ENCODE measurements at places on chromosomes 12 and 14.

DNA sequence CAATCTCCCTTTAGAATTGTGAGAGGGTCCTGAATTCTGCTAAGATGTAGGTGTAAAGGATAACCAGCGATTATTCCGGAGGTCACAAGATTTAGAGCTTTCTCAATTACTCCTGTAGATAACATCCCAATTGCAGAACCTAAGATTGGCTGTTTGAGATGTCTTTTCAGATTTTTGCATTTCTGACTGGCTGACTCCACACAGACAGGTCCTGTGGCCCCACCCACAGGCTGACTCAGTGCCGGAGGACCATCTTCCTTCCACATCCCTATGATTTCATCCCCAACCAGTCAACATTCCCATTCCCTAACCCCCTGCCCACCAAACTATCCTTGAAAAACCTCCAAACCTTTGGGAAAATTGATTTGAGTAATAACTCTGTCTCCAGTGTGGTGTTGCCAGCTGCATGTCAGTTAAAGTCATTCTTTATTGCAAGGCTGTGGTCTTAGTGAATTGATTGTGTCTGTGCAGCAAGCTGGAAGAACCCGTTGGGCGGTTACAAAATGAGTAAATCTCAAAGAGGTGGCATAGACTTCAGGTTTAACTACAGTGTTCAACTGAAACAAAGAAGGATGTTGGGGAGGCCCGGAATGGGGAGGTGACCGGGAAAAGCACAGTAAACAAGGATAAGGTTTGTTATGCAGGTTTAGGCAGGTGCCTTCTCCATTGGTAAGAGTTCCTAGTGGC is 10.6 kb downstream of the FNTB start:
- DNase-seq: no peak

GRCh38 chr12:106089935-106090334 is 48.8 kb downstream of the NUAK1 start:
- no peak for DNase-seq

- no peak for DNase-seq
These were observed 110.6 kb downstream of the CACNA1C start for GRCh38 chr12:2163177-2163941.

GRCh38 chr14:81727218-81727617 is 193.6 kb upstream of the SEL1L start:
- no peak for DNase-seq

DNA sequence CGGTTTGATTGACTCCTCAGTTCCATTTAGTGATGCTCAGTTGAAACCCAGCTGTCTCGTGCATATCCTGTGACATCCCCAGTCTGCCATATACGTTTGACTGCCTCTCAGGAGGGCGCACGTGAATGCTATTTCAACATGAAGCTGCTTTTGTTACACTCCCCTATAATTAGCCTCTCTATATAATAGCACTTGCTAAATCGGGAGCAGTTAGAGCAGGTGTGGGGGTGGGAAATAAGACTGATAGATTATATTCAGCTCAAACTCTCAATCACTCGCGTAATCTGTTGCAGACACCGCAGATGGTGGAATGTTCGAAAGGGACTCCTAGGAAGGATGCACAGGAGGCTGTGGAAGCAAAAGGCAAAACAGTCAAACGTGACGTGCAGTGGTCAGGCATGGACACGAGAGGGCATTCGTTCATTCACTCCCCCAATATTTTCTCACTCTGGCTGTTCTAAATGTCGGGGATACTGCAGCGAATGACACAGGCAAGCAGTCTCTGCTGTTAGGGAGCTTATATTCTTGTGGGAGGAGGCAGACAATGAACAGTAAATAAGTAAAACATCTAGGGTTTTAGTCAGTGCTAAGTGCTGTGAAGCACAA is 29.8 kb downstream of the KCNA1 start:
- no peak for DNase-seq

Data from stimulated activated CD4-positive, alpha-beta T cell treated with anti-CD3 and anti-CD28 coated beads, Interleukin-1b, Interleukin-23, amount 100 ng/mL, for 1 hour (primary cell).